Bronchial epithelial cell (primary cell): ENCODE measurements at places on chromosomes 2 and 18. TPM values are rescaled to one million over a fixed set of nuclear protein-coding genes. Genes with fewer than 3 reads are reported as not detected.

The ZNF638 gene
- 86.9 and 112 TPM in 2 replicates for total RNA-seq

DNA sequence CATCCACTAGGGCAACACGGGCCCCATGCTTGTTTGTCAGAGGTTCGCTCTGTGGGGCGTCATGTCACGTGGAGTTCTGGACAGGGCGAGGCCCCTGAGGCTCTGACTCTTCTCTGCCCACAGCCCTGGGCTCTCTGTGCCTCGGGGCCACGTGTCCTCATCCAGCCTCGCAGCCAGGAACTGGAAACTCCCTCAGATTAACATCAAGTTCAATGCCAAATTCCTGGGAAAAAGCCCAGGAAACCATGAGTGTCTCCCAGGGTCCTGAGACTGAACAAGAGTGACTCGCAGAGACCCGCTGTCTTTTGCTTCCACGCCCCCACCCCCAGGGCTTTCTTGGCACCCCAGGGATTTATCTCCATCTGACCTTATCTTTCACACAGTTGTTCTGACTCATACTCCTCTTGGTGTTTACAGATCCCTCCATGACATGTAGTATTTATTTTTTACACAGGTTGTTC, 174.0 kb upstream of the PIEZO2 start:
- DNase-seq: no peak

DNA sequence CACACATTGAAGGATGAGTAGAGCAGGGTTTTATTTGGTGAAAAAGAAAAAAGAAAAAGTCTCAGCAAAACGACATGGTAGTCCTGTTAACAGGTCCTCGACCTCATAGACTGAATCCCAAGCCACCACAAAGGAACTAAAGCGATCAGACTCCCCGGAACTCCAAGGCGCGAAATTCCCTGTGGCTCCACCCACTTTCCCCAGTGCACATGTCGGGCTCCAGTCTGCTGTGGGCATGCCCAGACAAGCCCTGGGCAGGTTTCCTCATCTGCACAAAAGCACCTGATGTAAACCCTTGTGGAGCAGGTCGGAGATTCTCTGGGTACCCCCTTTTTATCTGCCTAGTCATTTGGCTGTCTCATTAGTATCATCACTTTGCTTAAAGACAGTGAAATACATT, 170.7 kb upstream of the FSIP2 start:
- no peak for DNase-seq

DNA sequence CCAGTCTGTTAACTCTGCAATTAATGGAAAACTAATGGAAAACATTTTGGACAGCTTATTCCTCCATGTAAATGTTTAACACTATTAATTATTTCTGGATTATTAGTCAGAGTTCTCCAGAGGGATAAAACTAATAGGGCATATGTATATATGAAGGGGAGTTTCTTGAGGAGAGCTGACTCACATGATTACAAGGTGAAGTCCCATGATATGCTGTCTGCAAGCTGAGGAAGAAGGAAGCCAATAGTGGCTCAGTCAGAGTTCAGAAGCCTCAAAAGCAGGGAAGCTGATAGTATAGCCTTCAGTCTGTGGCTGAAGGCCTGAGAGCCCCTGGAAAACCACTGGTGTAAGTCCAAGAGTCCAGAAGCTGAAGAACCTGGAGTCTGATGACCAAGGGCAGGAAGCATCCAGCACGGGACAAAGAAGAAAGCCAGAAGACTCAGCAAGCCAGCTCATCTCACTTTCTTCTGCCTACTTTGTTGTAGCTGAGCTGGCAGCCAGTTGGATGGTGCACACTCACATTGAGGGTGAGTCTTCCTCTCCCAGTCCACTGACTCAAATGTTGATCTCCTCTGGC, 136.0 kb downstream of the PTH2R start:
- DNase-seq: no peak

DNA sequence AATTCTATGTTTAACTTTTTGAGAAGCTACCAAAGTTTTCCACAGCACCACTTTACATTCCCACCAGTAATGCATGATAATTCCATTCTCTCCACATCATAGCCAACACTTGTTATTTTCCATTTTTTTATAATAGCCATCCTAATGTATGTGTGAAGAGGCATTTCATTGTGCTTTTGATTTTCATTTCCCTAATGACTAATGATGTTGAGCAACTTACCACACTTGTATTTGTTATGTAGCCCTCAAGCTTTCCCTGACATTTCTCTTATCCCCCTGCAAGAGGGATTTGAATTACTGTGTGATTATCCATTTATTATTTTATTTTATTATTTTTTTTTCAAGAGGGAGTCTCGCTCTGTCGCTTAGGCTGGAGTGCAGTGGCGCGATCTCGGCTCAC, 23.6 kb upstream of the SOS1 start:
- peak; percentile 62 for DNase-seq

DNA sequence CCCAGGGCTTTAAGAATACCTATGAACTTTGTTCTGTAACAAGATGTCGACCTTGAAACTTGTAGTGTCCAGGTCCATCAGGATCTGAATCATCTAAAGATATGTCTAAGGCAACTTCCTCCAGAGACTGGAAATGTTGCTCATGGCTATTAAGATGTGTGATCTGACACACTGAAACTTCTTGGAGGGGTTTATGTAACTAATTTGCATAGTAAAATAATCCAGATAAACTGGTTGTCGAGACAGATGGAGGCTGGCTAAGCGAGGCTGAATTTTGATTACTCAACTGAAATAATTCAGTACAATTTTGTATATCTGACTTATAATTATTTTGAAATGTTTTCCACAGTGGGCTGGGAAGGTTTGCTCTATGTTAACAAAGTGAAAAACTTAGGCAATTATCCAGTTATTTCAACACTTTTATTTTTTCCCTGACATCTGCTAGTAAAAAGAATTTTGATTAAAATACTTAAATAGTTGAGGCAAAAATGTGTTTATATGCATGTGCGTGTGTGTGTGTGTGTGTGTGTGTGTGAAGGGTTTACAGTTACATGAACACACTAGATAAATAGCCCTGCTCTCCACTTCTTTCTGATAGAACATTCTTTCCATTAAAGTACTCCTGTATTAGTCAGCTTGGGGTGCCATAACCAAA, 11.4 kb upstream of the MAP3K20 start:
- peak; percentile 89 for DNase-seq

GRCh38 chr2:88764850-88765153, 73.3 kb downstream of the RPIA start:
- no peak for DNase-seq

GRCh38 chr18:36839835-36840234, 10.9 kb downstream of the KIAA1328 start:
- DNase-seq: no peak

DNA sequence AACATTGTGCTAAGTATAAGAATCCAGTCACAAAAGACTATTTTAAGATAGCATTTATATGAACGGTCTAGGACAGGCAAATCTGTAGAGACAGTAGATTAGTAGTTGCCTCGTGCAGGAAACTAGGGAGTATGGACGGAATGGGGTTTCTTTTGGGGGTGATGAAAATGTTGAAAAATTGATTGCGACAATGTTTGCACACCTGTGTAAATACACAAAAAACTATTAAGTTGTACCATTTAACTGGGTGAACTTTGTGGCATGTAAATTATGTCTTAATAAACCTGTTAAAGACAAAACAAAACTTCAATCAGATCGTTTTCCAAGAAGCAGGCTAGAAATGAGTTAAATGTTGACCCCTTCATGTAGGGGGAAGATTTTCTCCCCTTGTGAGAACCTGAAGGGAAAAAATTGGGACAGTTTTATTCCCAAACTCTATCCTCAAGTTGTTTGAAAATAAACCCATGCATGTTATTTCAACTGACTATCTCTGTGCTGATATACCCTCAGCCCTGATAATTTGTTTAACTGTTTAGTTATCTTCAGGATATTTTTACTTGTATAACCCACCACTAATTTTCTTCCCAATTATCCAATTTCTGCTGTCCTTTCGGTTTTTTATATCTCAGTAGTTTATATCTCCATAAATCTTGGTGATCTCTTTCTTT, 87.2 kb downstream of the CAMKMT start:
- no peak for DNase-seq
